ENCODE measurements at places on chromosomes 12 and 14.

GRCh38 chr12:81255947-81256346 is 178.1 kb downstream of the ACSS3 start:
- no peak for DNase-seq

- no peak for DNase-seq
These were observed 7.2 kb upstream of the SDR9C7 start for GRCh38 chr12:56941299-56942017.

- DNase-seq: no peak
These were observed 9.4 kb upstream of the CACNA2D4 start for GRCh38 chr12:1927751-1928351.

GRCh38 chr12:56257491-56258067 is 605 bp downstream of the ANKRD52 start:
- no peak for DNase-seq

DNA sequence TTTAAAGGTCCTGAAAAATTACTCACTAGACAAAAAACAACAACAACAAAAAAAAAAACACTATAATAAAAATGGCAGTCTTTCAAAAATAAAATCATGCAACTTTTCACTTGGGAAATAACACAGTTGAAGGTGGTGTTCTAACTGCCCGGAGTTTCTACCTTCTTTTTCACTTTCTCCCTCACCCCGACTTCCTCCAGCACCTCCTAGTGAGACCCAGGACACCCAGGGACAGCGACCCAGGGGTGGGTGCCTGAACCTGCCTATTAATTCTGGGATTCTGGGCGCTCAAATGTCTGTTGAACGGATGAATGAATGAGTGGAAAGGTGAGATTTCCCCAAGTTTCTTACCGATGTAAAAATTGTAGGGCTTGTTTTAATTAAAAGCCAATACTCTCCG is 2.0 kb upstream of the FZD10 start:
- DNase-seq: no peak

GRCh38 chr12:95829395-95829794 is 29.4 kb upstream of the SNRPF start:
- DNase-seq: no peak

- DNase-seq: no peak
These were observed 18.0 kb upstream of the PRPF39 start for GRCh38 chr14:45065956-45066355.

DNA sequence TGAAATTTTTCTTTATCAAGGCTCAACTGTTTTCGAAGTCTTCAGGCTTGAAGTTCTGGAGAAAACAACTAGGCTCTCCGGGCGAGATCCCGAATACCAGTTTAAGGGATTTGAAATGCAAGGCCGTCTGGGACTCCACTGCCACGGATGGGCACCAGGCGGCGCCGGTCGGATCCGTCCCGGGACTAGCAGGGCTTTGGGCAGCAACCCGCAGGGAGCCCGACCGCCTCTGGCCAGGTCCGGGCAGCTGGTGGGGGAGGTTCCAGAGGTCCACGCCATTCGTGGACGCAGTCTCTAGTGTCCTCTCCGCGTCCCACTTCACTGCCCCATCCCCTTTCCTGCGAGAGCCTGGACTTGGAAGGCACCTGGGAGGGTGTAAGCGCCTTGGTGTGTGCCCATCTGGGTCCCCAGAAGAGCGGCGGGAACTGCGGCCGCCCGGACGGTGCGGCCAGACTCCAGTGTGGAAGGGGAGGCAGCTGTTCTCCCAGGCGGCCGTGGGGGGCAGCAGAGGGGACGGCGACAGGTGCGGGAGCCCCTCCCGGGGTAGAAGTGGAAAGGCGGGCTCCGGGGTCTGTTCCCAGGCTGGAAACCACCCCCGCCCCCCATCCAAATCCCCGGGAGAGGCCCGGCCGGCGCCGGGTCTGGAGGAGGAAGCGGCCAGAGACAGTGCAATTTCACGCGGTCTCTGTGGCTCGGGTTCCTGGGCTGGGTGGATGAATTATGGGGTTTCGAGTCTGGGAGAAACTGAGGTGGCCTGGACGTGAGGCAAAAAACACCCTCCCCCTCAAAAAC is 838 bp upstream of the ERBB3 start:
- DNase-seq: peak; percentile 40

GRCh38 chr12:21773806-21774205 is 700 bp downstream of the KCNJ8 start:
- DNase-seq: no peak

DNA sequence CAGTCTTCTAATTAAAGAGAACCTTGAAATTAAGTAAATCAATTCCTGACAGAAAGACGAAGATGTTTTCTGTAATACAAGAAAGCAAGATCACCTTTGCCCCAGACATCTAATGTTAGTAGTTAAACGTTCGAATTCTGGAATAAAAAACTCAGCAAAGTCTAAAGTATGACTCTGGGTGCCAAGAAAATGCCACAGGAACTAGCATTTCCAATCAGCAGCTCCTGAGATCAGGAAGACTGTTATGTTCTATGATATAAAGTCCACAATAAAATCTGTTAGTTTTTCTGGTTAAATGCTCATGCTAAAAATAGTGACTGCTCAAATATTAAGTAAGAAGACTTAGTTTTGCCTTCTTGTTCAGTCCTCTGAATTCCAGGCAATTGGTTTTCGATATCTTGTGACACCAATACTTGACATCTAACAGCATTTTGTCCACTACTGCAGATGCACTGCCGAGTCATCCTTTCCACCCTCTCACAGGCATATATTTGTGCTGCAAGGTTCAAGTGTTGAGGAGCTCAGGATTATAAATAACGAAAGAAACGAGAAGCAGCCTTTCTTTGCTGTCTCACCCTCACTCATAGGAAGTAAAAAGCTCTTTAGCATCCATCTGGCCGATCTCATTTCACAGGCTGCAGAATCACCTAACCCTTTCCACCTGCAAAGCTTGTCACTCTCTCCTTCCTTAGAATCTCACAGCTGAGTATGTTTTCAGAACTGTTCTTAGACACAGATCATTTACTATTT is 32.0 kb downstream of the SSH1 start:
- DNase-seq: no peak
